ENCODE measurements at places on chromosomes 1 and 21.

DNA sequence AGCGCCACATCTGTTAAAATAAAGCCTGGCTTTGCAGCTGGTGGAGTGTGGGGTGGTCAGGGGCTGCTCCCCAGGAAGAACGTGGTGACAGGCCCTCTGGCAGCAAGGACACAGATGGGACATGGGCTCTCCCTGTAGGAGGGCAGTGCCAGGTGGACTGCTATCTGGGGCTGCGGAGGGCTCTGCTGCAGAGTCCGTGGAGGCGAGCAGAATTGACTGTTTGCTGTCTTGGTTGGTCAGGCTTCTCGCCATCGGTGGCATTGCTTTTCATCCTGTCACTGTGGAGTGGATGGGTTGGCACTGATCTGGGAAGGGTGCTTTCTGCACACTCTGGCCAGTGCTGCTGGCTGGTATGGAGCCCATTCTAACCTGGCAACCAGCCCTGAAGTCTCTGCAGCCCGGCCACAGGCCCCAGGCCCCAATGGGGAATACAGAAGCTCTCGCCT, 103.0 kb downstream of the LAMC2 start:
- DNase-seq = no peak

GRCh38 chr1:17496419-17496818, 43.1 kb upstream of the ARHGEF10L start:
- no peak for DNase-seq

GRCh38 chr1:7640920-7641585, 130.0 kb upstream of the VAMP3 start:
- DNase-seq = no peak

GRCh38 chr1:158055854-158056253, 62.4 kb downstream of the KIRREL1 start:
- DNase-seq = no peak

- DNase-seq = no peak
These were observed 182.0 kb upstream of the CHRM3 start for GRCh38 chr1:239204401-239204800.
